Fibroblast of villous mesenchyme (primary cell): ENCODE measurements at places on chromosomes 6 and 20.

- no peak for DNase-seq
Observed at GRCh38 chr6:159777240-159777904, 12.0 kb downstream of the TCP1 start.

- no peak for DNase-seq
Observed at GRCh38 chr20:6439737-6440442, 317.1 kb upstream of the FERMT1 start.

DNA sequence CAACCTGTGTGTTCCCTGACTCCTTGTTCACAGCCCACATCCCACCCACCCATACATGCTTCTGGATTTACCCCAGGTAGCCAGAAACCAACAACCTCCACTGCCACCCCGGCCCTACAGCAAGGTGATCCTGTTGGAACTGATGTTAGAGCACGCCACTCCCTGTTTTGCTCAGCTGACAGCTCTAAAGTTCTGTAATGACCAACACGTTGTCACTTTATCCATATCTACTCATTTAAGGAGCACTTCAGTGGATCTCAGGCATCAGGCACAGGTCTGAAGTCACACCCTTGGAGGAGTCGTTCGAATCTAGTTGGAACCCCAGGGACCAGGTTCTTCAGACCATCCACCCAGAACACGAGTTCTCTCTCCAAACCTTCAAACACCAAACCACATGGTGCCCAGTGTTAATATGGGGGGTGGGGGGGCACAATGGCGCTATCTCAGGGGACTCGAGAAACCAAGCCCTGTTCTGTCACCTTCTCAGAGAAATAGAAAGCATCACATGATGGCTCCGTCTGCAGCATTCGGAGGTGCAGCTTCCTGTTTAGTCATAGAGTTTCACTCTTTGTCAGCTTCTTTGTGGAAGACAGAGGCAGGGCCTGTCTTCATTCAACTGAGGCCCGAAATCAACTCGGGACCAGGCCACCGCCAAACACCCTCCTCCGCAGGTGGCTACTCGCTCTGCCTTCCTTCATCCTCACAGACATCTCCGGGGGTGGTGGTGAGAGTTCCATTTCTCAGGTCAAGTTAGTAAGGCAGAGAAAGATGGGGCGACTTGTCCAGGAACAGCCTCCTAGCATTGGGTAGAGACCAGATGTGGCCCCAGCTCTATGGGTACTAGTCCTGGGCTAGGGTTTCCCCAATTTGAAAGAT lies 142.2 kb downstream of the NFATC2 start:
- DNase-seq, result no peak

- no peak for DNase-seq
Observed at GRCh38 chr20:40746251-40746650, 57.2 kb upstream of the MAFB start.

- DNase-seq, result no peak
Observed at GRCh38 chr6:151811081-151811480, 3.6 kb downstream of the ESR1 start.

DNA sequence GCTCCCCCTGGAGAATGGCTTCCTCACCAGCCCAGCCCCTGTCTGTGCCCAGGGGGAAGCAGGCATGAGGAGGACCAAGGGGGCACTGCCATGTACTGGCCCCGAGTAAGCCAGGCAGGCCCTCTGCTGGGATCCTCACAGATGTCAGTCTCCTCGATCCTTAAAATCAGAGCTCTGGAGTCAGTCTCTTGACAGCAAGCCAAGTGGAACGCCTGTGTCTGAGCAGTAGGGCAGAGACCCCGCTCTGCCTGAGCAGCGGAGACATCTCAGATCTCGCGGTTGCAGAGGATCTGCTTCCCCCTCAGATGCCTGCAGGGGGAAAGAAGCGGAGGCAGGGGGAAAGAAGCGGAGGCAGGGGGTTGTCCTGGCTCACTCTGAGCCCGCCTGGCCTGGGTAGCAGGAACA lies 92.6 kb downstream of the SNX5 start:
- no peak for DNase-seq

GRCh38 chr20:33234050-33234449 lies 1.7 kb upstream of the BPIFA1 start:
- no peak for DNase-seq

- no peak for DNase-seq
Observed at GRCh38 chr6:20242397-20242796, 30.1 kb upstream of the MBOAT1 start.

DNA sequence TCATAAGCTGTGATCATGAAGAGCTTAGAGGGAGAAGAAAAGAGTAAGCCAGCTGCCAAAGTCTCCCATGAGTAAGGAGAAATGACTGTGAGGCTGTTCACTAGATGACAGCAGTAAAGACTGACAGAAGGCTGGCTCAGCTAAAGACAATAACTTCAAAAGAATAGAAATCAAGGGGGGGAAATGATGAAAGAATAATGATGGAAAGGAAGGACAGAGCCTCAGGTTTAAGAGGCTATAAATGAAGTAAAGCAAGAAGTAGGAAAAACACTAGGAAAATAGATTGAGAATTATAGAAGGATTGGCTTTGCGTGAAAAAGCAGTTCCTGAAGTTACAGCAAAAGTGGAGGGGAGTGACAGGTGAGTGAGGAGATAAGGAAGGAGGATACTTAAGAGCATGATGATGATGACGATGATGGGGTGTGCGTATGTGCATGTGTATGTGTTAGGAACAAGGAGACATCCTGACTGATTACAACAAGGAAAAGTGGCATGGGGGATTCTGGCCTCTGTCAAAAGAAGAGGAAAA lies 48.2 kb downstream of the HBS1L start:
- DNase-seq, result no peak

DNA sequence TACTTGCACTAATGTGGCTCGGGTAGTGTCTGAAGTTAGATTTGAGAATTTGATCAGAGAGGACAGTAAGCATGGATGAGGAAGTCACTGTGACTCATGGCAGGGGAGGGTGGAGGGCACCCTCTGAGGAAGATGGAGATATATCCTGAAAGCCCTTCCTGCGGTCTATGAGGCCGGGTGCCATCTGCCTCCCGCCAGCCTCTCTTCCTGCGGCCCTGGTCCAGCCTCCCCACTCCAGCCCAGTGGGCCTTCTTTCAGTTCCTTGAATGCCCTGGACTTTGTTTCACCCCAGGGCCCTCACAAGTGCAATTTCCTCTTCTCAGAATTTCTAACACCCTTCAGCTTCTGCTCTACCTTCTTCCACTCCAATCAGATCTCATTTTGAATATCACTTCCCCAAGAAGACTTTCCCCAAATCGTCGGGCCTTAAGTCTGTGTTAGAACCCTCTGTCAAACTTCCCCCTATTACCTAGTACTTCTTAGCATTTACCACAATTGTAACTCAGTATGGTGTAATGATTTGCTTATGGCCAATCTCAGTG lies 20.2 kb upstream of the TNFAIP3 start:
- DNase-seq, result no peak

- DNase-seq, result no peak
Observed at GRCh38 chr6:114650891-114651290, 308.1 kb upstream of the HS3ST5 start.

GRCh38 chr6:109393886-109394281 lies 11.6 kb upstream of the CD164 start:
- DNase-seq, result no peak

DNA sequence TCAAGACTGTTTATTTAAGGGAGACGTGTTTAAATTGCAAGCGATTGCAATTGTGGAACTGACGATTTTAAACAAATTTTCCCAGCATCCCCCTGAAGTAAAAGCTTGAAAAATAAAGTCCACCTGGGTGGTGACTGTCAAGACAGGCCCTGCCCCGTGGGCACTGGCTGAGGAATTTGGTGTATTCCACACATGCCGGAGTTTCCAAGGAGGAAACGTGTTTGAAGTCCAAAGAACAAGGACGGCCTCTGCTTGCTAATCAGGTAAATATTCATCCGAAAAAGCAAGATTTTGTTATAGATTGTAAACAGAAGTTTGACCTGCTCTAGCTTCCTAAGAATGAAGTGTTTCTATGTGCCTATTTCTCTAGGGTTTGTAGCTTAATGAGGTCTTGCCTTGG lies 505.1 kb downstream of the QKI start:
- DNase-seq, result no peak
